ENCODE measurements at places on chromosomes 11 and 22. TPM values are rescaled to one million over a fixed set of nuclear protein-coding genes. Genes with fewer than 3 reads are reported as not detected.

Gene IGLL5
- polyA plus RNA-seq: not detected

DNA sequence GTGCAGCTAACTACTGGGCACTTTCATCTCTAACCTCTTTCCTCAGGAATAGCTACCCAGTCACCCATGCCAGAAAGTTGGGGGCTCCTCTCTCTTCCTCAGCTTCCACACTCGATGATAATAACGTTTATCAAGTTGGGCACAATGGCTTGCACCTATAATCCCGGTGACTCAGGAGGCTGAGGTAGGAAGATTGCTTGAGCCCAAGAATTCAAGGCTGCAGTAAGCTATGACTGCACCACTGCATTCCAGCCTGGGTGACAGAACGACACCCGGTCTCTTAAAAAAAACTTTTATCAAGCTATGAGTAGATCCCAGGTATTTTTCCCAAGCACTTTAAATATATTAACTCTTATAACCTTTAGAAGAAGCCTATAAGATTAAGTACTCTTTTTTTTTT is 2.0 kb downstream of the SF3A1 start:
- DNase-seq: no peak

DNA sequence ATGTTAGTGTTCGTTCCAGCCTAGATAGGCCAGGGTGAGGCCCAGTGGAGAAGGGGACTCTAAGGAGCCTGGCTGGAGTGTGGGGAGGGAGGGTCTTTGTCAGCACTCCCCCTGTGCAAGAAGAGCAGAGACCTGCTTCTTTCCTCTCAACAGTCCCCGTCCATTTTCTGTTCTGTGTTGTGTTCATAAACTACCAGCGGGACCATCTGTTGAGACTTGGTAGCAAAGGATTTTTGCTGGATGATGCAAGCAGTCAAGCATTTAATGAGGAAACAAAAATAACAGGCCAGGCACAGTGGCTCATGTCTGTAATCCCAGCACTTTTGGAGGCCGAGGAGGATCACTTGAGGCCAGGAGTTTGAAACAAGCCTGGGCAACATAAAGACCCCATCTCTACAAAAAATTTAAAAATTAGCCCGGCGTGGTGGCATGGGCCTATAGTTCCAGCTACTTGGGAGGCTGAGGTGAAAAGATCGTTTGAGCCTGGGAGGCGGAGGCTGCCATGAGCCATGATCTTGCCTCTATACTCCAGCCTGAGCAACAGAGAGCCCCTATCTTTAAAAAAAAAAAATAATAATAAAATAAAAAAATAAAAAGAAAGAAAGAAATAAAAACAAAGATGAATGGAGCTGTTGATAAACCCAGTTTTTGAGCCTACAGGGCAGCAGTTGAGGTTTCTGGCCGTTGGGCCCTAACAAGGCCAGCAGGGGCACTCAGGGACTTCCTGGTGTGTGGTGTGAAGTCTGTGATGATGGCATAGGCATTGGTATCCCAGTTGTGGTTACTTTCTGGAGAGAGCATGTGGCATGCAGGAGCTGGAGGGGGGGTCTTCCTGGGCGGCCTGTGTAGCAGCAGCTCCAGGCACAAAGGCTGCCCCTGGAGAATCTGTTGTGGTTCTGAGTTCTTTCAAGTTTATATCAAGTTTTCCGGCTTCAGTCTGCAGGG is 1.7 kb upstream of the TXNRD2 start:
- DNase-seq: no peak

- DNase-seq: no peak
Observed at GRCh38 chr11:130160498-130161155, 1.0 kb downstream of the ST14 start.

Gene TBX1
- polyA plus RNA-seq: not detected

DNA sequence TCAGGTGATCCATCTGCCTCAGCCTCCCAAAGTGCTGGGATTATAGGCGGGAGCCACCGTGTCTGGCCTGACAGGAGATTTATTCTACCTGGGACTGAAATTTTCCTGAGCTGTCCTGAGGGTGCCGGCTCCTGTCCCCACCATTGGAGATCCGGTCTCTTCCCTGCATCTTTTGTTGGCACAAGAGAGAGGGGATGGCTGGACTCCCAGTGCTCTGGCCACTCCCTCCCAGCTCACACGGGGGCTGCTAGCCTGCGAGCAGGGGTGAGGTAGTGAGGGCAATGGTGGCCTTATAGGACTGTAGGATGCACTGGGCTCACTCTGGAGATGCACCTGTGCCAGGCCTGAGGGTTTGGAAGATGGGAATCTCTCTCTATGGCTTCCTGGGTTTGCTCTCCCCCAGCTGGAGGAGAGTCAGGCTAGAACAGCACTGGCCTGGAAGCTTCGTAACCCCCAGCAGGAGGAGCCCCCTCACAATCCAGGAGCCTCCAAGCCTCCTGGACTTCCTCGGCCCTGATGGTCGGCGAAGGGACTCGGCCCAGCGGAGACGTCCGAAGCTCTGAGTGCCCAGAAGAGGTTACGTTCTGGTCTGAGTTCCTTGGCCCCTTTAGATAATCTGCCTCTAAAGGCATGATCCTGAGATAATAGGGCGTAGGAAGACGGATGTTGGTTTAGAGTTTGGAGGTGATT is 106.4 kb downstream of the NECTIN1 start:
- no peak for DNase-seq

Gene OR51E2
- polyA plus RNA-seq: 0.79 TPM

Gene NRIP3
- 12.3 TPM for polyA plus RNA-seq

- no peak for DNase-seq
Observed at GRCh38 chr22:46900549-46900948, 138.1 kb downstream of the TBC1D22A start.

GRCh38 chr11:101128571-101129202 is 926 bp downstream of the PGR start:
- no peak for DNase-seq

Gene TMEM151A
- not detected for polyA plus RNA-seq

Gene FOLR1
- polyA plus RNA-seq: 0.21 TPM

DNA sequence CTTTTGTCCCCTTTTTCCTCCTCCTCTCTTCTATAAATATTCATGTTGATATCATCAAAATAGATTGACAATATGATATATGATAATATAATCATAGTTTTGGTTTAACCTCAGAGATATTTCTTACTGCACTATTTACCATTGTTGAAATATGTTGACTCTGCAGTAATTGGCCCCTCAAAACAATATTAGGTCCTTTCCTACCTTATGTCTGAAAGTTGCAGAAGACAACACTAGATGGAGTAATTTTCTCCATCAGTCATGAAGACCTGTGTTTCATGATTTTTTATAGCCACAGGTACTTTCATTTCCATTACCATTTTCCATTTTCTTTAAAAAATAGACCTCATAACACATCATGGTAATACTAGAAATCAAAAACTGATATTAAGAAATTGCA is 284.4 kb downstream of the LUZP2 start:
- DNase-seq: no peak
